ENCODE measurements at places on chromosomes 11 and 22. TPM values are rescaled to one million over a fixed set of nuclear protein-coding genes. Genes with fewer than 3 reads are reported as not detected.

The DTX4 gene
- total RNA-seq: 0.09 TPM

The SSH3 gene
- 12.1 TPM for total RNA-seq

DNA sequence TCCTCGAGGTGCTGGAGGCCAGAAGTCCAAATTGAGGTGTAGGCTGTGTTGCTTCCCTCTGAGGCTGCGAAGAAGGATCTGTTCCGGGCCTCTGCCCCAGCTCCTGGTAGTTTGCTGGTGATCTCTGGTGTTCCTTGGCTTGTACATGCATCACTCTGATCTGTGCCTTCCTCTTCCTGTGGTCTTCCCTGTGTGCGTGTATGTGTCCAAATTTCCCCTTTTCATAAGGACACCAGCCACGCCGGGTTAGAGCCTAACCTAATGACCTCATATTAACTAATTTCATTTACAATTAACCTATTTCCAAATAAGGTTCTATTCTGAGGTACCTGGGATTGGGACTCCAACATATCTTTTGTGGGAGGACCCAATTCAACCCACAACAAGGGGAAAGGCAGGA is 21.5 kb downstream of the RIBC2 start:
- peaks cover 8% of the 10 kb centered on the region for H3K4me1 ChIP-seq
- H3K4me3 ChIP-seq: no peak overlapping the region
- no peak overlapping the region for H3K27ac ChIP-seq
- H3K36me3 ChIP-seq: no peaks in the 10 kb centered on the region
- DNase-seq: no peak

DNA sequence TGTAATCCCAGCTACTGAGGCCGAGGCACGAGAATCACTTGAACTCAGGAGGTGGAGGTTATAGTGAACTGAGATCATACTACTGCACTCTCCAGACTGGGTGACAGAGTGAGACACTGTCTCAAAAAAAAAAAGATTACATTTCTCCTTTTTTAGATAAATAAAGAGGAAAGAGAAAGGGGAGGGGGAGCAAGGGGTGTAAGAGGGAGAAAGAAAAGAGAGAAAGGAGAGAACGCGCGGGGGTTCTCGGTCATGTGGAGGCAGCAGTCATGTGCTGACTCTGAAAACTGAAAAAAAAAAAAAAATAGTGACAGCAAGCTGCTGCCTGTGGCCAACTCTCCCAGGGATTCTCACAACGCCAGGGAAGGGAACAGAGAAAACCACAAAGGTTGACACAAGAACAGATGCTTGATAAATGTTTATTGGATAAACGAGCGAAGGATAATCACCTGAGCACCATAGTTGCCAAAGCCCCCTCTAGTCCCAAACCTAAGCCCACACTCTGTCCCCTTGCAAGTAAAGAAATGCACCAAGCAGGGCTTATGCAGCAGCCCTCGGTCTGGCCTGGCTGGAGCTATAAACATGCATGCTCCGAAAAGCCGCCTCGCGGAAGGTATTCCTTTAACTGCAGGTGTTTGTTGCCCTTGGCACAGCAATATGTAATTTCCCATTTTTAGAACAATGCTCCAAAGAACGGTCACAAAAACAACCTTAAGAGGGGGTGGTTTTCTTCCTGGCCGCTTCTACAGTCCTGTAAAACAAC is 14.5 kb downstream of the SCGB1A1 start:
- no peak for DNase-seq
- no peak overlapping the region for H3K4me3 ChIP-seq
- no peaks in the 10 kb centered on the region for H3K36me3 ChIP-seq
- H3K27ac ChIP-seq: no peak overlapping the region

- peaks cover 67% of the 10 kb centered on the region for H3K36me3 ChIP-seq
- no peak for DNase-seq
- H3K27me3 ChIP-seq: no peaks in the 10 kb centered on the region
- peak overlapping the region; percentile 58 for H3K27ac ChIP-seq
- H3K4me3 ChIP-seq: no peak overlapping the region
- H3K4me1 ChIP-seq: peaks cover 20% of the 10 kb centered on the region
Observed at GRCh38 chr22:40412441-40412840, 42.0 kb downstream of the SGSM3 start.

All from activated T-helper 2 cell treated with anti-CD3 and anti-CD28 coated beads, Interferon-gamma antibody, Interleukin-2, Interleukin-4, amounts not matched to agents 10 μg/mL and 5 μg/mL and 100 μg/mL, durations not matched to agents 14 hours and 24 hours and 36 hours (primary cell).